ENCODE measurements at places on chromosomes 1 and 21.

DNA sequence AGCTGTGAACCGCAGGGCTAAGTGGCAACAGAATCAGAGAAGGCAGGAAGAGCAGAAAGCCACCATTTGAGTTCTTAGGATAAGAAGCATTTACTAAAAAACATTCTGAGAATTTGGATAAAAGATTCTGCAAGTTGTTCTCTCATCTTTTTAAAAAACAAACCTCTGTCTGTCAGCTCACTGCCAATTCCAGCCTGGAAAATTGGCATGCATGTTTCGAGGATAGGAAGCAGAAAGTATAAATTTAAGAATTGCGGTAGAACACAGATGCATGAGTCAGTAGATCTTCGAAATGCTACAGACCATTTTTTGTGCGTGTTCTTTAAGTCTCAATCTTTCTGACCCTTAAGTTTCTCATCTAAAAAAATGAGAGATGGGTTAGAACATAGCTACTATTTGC, 544.5 kb upstream of the DAB1 start:
- DNase-seq: no peak

- no peak for DNase-seq
Observed at GRCh38 chr21:44317871-44318270, 18.0 kb downstream of the PFKL start.

- DNase-seq: no peak
Observed at GRCh38 chr21:43349644-43350043, 77.3 kb downstream of the SIK1 start.

- no peak for DNase-seq
Observed at GRCh38 chr1:247548092-247548491, 842 bp upstream of the GCSAML start.

- DNase-seq: no peak
Observed at GRCh38 chr1:64263335-64263734, 59.9 kb downstream of the UBE2U start.

GRCh38 chr1:116958977-116959376, 42.6 kb upstream of the CD101 start:
- no peak for DNase-seq

DNA sequence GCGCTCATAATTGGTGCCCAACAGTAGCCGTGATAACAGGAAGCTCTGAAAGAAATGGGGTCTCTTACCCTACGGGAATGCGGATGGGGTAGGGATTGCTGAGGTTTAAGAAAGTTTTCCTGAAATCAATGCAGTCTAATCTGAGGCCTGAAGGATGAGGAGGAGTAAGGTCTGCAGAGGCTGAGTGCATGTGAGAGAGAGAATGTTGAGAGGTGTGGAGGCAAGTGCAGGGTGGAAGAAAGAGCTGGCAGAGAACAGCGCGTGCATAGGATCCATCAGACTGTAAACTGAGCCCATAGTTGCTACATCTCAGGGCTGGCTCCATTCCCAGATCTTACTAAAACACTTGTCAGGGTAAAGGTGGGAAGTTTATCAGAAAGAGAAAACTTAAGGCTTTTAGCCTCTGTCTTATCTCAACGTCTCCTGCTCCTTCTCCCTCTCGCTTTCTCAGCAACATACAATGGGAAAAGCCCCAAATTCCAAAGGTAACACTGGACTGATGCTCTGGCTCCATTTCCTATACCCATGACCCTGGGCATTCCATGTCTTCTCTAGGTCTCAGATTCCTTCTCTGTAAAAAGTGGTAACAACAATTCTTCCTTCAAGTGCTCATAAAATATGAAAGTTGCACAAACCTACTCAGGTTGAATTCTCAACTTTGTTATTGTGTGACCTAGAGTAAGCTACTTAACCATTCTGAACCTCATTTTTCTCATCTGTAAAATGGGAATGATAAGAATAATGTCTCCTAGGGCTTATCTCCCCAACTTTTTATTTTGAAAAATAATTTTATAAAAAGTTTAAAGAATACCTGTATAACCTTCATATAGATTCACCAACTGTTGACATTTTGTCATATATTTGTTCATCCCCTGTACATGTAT, 75.2 kb downstream of the SH3GLB1 start:
- no peak for DNase-seq

DNA sequence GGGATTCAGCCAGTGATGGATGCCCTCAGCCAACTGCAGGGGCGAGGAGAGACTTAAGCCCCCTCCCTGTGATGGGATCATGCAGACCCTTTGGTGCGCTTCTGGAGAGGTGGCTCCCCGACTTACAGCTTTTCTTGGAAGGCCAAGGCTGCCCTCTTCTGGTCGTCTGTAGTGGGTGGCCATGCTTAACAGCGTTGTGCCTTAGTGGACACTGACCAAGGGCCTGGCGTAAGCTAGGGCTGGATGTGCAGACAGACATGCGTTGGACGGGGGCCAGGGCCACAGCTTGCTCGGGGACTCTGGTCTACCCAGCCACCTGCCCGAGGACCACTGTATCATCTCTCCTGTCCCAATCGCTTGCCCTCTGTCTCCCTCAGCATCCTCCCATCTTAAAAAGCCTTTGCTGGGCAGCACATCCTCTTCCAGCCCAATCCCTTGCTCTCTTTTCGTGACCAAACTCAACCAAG, 5.5 kb downstream of the AZIN2 start:
- DNase-seq: peak; percentile 79

GRCh38 chr21:42141643-42142042, 70.5 kb downstream of the UMODL1 start:
- no peak for DNase-seq

- DNase-seq: no peak
Observed at GRCh38 chr1:17377325-17377953, 5.4 kb downstream of the PADI6 start.

- no peak for DNase-seq
Observed at GRCh38 chr21:33775100-33775828, 133.0 kb downstream of the ITSN1 start.

All from SK-N-DZ (cell line).